ENCODE measurements at places on chromosomes 13 and 19.

DNA sequence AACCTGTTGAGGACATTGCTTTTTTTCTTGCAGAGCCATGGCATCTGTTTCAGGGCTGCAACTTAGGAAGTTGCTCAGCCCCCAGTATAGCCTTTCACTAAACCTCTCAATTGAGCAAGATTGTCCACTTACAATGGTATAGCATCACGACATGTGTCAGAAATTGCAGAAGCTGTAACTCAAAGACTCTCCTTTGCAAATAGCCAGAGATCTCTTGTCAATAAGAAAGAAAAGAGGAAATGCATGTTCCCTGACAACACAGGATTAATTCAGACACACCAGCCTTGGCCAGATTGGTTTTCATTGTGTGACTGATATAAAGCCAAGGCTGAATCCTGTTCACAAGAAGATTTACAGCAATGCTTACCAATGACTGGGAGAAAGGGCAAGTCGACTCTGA is 38.7 kb upstream of the CYSLTR2 start:
- DNase-seq = no peak

GRCh38 chr19:43498233-43498842 is 6.2 kb downstream of the PHLDB3 start:
- DNase-seq = no peak

DNA sequence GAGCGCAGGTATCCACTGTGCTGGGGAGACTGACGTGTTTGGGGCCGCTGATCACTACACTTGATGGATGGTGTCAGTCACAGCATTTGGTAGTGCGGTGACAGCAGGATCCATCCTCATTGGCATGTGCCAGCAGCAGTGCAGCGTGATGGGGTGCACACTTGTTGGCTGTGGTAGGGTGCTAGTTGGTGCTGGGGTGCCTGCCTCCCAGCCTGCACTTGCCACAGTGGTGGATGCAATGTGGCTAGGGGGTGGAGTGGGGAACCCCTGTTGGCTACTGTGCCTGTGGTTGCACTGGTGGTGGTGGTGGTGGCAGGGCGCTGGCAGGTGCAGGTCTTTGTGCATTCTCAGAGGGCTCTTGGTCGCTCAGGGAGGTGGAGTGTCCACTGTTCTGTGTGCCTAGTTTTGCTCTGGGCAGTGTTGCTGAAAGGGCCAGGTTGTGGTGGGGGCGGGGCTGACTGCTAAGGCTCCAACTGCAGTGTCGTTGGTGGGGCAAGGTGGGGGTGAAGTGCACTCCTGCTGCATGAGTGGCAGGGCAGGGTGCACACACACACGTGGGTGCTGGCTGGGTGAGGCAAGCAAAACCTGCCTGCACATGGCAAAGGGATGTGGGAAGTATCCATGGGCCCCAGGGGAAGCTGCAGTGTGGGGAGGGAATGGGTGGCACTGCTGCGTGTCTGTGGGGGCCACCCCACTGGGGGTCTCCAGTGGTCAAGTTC is 84.8 kb downstream of the ZMYM2 start:
- DNase-seq = no peak

DNA sequence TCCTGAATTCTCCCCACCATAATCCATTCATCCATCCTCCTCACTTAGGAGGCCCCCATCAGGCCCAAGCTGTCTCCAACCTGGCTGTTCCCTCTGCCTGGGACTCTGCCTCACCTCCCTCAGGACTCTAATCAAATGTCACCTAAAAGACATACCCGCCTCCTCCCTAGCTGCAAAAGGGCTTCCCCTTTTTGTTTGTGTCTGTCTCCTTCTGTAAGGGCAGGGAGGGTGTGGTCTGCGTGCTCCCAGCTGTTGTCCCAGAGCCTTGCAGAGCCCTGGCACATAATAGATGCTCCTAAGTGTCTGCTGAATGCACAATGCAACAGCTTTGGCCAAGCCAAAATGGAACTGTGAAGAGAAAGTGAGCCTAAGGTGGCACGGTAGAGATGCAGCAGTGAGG is 4.4 kb downstream of the TRIR start:
- no peak for DNase-seq

DNA sequence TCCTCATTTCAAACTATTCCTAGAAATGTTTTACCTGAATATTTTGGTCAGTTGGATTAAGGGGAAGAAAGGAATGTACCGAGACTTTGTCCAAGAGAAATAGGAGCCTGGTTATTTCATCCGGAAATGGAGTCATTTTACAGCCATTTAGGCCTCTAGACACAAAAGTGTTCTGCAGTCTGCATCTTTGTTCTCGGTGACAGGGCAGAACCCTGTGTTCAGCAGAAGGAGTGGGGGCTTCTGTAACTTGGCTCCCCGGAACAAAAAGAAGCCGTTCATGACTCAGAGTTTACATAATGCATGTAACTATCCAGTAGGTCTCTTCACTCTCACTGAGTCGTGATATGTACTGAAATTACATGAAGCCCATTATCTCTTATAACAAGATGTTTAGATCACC is 21.6 kb upstream of the FNDC3A start:
- DNase-seq = no peak

DNA sequence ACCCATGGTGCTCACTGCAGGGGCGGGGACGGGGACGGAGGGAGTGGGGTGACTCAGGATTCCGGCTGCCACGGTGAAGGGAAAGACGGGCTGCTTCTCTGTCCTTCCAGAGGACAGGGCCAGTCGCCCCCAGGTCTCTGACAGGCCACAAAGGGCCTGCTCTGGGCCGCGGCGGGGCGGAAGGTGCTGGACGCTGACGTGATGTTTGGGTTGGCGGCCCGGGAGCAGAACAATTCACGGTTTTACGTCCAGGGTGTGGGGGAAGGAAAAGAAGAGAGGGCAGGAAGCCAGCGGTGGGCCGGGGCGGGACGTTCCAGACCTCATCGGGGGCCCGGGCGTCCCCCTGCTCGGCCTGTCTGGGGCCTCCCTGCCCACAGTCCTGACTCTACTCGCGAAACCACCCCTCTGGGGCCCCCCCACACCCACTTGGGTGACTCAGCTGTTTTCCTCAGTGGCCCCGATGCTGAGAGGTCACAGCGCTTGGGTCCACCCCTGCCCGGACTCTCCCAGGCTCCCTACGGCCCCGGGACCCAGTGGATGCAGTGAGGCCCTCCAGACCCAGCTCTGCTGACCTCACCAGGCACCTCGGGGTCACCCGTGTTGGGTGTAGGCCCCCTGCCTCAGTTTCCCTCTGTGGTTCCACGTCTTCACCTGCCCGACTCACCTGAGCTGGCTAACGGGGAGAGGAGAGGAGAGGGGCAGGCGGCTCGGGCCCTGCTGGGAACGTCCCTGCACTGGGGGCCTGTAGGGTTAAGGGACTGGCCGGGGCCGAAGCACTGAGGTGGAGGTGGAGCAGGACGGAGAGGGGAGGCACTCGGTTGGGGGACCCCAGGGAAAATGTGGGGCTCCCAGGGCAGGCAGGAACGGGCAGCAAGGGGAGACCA is 29.2 kb downstream of the PIP5K1C start:
- DNase-seq = peak; percentile 92

DNA sequence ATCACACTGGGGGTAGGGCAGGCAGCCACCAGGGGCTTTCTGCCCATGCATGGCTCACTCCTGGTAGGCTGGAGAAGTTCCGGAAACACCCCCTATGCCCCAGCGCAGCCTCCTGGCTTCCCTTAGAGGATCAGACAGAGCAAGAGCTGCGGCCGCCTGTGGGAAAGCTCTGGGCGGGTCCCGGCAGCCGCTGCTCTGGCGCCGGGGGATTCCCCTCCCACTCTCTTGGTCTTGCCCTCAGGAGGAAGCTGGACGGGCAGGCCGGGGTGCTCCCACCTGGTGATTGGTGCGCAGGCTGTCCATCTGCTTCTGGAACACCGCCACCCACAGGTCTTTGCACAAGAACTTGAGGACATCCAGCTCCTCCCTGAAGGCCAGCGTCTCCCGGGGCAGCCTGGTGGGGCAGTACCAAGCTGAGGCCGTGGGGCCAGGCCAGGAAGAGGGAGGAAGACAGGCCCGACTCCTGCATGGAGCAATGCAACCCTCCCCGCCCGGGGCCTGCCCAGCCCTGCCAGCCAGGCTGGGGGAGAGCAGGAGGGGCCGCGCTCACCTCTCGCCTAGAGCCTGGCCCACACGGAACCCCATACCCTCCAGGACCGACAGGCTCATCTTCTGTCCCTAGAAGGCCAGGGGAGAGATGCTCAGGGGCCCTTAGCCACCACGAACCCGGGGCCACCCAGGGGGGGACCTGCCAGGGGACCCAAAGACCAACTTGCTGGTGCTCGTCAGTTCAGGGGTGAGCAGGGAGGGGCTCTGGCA is 4.0 kb upstream of the NKPD1 start:
- DNase-seq = no peak

DNA sequence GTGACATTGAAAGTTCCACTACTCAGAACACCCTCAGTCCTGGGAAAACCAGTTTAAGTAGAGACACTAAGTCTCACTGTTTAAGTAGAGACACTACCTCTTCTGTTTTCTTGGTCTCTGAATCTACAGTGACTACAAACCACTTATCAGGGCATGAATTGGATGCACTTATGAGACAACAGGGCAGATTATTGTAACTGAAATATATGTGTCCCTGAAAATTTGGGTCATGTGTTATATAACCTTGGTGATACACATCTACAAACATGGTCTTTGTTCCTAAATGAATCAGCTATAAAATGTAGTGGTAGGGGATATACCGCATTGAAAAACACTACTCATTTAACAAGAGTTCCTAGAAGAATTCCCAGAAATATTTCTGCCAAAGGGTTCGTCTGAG is 55.7 kb downstream of the SERP2 start:
- no peak for DNase-seq

DNA sequence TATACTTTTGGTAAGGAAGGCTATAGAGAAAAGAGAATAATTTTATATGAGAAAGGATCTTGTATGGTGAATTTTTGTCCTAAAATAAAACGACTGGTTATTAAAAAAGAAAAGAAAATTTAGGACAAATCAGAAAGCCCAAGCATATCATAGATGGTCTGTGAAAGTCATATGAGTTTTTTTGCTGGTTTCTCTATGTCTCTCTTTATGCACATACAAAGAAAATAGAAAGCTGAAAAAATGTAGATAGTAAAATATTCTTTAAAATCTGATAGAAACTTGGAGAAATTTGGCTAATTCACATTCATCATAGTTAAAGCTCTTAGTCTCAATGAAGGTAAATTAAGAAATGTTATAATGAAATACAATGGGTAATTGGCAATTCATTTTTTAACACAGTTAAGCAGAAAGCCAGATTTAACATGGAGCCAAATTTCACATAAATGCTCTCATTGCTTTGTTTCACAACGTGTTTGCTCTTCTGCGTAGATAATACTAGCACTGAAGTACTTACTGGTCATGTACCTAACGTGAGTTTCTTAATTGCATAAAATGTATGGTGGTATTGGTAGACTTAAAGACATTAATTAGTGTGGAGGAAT is 621.5 kb upstream of the ATXN8OS start:
- no peak for DNase-seq

GRCh38 chr19:8840708-8841107 is 8.5 kb downstream of the MBD3L1 start:
- DNase-seq = no peak

DNA sequence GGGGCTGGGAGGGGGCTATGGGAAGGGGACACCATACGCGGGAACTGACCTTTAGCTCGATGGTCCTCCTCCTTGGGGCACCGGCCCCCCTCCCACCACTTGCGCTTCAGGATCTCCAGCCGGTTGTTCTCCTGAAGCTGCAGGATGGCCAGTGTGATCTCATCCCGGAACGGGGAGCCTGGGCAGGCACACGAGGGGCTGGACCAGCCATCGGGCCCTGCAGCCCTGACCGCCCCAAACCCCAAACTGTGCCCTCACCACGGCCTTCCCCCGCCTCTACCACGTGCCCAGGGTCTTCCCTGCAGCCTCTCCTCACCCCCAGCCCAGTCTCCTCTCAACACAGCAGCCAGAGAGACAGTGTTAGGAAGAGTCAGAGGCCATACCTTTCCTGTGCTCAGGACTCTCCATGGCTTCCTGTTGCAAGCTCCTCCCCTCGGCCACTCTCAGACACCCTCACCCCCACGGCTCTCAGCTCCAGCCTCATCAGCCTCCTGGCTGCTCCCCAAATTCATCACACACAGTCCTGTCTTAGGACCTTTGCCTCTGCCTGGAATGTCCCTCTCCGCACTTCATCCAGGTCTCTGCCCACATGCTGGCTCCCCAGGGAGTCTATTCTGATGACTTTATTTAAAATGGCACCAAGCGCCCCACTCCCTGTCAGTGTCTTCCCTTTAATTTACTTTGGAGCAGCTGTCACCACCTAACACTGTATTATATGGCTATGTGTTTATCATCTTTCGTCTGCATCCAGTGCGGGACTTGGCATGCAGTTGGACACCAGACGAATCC is 9.7 kb upstream of the ATP1A3 start:
- DNase-seq = no peak

- no peak for DNase-seq
These were observed 2.2 kb upstream of the IRS2 start for GRCh38 chr13:109788372-109789111.

DNA sequence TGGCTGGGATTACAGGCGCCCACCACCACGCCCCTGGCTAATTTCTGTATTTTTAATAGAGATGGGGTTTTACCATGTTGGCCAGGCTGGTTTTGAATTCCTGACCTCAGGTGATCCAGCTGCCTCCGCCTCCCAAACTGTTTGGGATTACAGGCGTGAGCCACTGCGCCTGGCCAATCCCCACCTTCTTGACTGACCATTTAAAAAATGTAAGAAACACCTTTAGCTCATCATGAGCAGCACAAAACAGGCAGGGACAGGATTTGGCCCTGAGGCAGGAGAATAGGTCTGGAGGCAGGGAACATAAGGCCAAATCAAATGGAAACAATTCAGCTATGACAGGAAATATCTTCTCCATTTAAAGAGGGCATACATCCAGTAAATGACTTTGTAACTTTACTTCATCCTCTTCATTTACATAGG is 1.4 kb upstream of the MPV17L2 start:
- no peak for DNase-seq

DNA sequence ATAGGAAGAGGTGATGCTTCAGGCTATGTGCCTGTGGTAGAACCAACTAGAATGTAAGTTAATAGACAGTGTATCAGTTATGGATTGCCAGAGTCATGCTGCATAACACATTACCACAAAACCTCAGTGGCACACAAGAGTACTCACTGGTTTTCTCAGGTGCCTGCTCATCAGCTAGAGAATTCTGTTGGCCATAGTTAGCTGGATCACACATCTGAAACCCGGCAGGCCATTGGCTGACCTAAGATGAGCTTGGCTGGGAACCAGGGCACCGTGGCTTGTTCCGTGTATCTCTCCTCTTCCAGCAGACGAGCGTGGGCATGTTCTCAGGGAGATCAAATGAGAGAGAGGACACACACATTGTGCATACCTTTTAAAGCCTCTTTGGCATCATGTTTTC is 76.7 kb downstream of the TEX26 start:
- no peak for DNase-seq

- DNase-seq = no peak
These were observed 77.7 kb downstream of the LRRC63 start for GRCh38 chr13:46289260-46289955.
